ENCODE measurements at places on chromosomes 13 and 19.

GRCh38 chr19:35592226-35592625, 6.3 kb downstream of the PMIS2 start:
- no peak for DNase-seq

DNA sequence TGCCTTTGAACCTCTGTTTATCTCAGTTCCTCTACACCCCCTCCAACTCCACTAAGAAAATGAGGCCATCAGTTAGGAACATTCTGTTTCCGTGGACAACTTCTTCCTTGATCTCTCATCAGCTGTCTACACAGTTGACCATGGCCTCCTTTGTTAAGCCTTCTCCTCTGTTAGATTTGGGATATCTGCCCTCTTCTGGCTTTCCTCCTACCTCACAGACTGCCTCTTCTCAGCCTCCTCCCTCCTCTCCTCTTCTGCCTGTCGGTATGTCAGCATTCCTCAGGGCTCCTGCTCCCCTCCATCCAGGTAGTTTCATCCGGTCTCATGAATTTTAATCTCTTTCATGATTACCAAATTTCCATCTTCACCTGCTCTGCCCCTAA, 454.9 kb downstream of the FOXO1 start:
- no peak for DNase-seq

GRCh38 chr19:39846678-39847486, 703 bp upstream of the FBL start:
- DNase-seq, result no peak

DNA sequence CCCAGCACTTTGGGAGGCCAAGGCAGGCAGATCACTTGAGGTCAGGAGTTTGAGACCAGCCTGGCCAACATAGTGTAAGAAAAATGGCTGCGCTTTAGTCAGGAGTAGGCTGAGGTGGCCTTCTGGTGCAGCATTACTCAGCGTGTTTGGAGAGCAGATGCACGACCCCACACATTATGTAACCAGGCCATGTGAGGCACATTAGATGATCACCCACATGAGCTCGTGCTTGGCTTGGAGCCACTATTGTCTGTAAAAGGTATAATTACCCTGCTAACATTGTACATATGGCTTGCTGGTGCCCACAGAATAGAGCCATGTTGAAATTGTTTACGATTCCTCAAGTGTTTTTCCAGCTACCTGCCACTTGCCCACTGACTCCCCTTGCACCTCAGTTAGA, 24.0 kb upstream of the SCEL start:
- no peak for DNase-seq

DNA sequence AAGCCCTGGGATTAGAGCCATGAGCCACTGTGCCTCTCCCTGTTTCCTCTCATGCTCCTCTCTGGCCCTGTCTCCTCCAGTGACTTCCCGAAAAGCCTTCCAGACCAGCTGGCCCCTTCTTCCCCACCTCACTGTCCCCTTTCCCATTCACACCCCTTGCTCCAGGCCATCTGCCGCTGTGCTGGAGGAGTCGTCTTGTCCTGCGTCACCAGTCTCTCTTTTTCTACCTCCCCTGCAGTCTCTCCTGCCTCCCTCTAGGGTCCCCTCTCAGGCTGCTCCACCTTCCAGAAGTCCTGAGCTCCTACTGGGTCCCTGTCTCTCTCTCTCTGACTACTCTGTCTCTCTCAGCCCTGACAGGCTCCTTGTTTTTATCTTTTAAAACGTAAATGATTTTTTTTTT, 5.3 kb upstream of the FFAR1 start:
- DNase-seq, result no peak

Measured in activated naive CD8-positive, alpha-beta T cell treated with anti-CD3 and anti-CD28 coated beads, Interleukin-2, amount 50 U/mL, for 16 hours (primary cell).